ENCODE measurements at places on chromosomes 13 and 19.

GRCh38 chr13:40146063-40146462 is 490.6 kb downstream of the COG6 start:
- no peak for DNase-seq

GRCh38 chr19:3058821-3059314 is 3.4 kb downstream of the TLE5 start:
- DNase-seq, result no peak

- DNase-seq, result no peak
These were observed 5.4 kb downstream of the SMAD9 start for GRCh38 chr13:36914648-36915047.

DNA sequence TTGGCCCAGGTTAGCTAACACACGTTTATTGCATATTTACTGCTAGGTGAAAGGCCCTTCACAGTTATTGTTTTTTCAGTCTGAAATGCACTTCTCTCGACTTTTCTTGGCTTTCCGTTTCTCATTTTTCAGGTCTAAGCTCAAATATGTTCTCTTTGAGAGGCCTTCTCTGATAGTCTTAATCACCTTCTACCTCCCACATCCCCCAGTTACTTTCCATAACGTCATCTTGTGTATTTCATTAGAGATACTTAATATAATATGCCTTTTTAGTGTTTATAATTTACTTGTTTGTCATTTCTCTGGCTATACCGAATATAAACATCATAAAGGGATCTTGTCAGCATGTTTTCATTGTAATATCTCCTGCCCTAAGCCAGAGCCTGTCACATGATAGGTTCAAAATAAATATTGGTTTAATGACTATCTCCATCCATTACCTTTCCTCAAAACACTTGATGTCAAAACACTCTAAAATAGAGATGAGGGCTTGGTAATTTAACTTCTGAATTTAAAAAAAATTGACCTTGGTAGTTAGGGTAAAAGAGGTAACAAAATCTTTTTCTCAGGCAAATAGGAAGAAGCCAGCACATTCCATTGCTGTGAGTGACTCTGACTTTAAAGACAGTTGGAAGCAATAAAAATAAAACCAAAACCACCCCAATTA is 168.6 kb upstream of the RFC3 start:
- DNase-seq, result no peak

DNA sequence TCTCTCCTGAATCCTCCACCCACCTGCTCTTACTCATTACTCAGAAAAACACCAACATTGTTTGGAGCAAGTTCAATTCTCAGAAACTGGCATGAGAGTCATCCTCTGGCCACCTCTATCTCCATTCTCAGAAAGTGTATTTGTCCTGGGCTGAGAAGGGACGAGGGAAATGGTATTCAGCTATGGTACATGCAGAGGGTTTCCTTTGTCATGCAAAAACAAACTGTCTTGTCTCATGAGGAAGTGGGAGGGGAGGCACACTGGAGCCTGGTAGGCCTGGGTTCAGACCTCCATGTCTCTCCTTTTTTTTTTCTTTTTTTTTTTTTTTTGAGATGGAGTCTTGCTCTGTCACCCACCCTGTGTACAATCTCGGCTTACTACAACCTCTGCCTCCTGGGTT is 31.9 kb upstream of the LILRA2 start:
- DNase-seq, result no peak
